Activated CD4-positive, alpha-beta memory T cell treated with anti-CD3 and anti-CD28 coated beads for 36 hours (primary cell): ENCODE measurements at places on chromosomes 6 and 20. TPM values are rescaled to one million over a fixed set of nuclear protein-coding genes. Genes with fewer than 3 reads are reported as not detected.

- DNase-seq, result no peak
Observed at GRCh38 chr20:38184101-38184500, 19.0 kb upstream of the TGM2 start.

DNA sequence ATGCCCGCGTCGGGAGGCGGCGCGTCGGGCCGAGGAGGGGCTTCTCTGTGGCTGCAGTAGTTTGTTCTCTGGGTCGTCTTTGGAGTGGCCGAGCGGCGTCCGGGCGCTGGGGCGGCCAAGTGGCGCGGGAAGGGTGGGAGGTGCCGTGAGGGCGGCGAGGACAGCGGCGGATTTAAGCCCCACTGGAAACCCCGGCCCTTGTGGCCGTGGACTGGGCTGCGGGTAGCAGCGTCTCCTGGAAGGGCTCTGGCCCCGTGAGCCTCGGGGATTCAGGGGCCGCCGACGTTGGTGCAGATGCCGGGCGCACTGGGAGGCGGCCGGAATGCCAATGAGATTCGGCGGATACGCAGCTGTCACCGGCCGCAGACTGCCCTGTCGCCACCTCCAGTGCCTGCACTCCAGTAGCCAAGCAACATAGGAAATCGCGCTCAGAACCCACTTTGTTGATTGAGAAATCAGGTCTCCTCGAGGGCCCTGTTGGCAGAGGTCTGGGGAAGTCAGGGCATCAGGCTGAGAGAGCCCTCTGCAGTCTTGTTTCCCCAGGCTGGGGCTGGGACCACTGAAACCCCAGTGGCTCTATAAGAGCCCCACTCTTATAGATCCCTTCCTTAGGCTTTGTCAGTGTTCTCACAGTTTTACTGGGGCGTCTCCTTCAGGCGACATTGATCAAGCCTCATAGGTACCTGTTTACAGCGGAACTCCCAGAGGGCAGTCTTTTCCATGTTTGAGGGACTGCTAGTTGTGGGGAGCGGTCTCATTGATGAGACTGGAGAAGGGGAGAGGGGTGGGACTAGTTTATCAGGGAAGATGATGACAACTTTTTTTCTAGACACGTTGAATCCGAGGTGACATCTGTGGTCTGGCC, 642 bp downstream of the GZF1 start:
- DNase-seq, result peak; percentile 49

DNA sequence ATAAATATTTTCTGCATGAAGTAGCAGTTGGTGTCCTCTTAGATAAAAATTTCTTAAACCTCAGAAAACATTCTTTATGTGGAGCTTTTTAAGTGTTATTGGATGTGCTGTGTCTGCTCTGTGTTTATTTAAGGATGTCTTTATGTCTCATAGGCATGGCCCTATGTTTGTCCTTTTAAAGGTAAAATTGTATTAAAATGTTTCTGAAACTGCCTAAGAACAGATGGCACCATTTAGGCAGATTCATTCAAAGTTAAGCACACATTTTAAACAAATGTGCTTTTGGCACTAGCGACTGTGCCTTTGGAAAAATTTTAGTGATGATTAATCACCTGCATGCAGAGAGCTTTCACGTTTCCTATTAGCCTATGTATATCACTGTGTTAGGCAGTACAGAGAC, 125.2 kb downstream of the KIF6 start:
- DNase-seq, result no peak

DNA sequence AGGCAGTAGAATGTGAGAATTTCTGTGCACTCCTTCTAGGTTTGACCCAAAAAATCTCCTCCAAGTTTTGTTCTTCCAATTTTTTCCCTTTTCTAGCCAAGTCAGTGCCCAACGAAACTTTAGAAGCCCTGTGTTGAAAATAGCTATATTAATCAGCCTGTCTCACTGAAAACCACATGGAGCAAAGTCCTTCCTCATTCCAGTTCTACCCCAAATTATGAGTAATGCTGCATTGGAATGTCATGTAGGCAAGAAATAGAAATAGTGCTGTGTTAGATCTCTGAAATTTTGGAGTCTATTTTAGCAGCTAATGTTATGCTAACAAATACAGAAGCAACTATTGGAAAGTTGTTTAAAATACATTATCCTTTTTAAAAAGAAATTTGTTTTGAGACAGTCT, 725.5 kb downstream of the TBC1D32 start:
- no peak for DNase-seq

DNA sequence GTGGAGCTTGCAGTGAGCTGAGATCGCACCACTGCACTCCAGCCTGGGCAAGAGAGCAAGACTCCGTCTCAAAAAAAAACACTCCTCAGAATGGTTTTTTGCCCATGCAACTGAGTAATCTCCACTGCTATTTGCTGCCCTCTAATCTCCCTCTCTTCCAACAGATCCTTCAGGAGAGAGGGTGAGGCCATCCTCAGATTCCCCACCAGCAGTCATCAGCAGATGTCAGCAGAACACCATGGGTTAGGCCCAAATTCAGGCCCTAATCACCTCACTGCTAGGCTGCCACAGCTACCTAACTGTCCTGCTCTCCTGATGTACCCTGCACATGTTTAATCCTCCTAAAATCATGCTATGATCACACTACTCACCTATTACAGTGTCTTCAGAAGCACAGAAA, 63.2 kb upstream of the BEND6 start:
- DNase-seq, result no peak

DNA sequence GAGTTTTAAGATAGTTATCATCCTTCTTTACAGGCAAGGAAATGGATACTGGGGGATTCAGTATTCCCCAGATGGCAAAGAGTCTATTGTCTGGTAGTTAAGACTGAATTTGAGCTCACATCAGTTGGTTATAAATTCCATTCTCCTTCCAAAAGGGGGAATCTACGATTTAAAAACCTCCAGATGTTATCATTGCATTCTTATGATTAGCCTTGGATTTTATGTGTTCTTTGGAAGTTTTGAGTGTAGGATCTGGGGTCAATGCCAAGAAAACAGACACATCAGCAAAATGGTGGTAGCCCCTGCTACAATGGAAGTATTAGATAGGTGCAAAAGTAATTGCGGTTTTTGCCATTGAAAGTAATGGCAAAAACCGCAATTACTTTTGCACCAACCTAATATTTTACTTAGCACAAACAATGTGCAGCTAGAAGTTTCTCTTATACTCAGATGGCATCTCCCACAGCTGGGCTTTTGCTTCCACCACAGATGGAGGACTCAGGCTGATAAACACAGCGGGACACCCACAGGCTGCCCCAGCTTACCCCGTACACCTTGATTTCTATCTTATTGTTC, 168.2 kb upstream of the RIN2 start:
- no peak for DNase-seq

DNA sequence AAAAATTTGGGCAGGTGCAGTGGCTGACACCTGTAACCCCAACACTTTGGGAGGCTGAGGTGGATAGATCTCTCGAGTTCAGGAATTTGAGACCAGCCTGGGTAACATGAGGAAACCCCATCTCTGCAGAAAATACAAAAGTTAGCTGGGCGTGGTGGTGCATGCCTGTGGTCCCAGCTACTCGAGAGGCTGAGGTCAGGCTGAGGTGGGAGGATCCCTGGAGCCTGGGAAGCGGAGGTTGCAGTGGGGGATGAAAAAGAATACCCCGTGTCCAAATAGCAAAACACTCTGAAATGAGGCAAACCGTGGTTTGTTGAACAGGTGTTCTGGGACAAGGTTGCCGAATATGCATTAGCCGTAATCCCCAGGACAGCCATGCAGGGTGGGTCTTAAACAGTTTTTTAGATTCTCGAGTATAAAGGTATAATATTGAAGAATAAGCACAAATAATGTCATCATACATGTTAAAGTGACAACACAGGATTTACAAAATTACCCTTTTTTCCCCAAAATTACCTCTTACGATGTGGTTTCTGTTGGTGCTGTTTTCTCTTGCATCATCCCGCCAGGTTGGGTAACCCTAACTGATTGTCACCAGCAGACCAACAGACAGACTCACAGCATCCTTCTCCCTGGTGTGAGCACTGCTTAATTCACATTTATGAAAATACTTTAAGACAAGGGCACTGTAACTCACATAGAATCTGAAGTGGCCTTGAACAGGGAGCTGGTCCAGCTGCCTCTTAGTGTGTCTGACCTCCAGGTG, 9.1 kb downstream of the DNAJC5 start:
- no peak for DNase-seq

- no peak for DNase-seq
Observed at GRCh38 chr20:9144643-9145042, 75.8 kb downstream of the PLCB4 start.

- no peak for DNase-seq
Observed at GRCh38 chr6:138328210-138328609, 49.5 kb upstream of the SMIM28 start.

GRCh38 chr6:50699051-50699775, 14.1 kb upstream of the TFAP2D start:
- DNase-seq, result no peak

DNA sequence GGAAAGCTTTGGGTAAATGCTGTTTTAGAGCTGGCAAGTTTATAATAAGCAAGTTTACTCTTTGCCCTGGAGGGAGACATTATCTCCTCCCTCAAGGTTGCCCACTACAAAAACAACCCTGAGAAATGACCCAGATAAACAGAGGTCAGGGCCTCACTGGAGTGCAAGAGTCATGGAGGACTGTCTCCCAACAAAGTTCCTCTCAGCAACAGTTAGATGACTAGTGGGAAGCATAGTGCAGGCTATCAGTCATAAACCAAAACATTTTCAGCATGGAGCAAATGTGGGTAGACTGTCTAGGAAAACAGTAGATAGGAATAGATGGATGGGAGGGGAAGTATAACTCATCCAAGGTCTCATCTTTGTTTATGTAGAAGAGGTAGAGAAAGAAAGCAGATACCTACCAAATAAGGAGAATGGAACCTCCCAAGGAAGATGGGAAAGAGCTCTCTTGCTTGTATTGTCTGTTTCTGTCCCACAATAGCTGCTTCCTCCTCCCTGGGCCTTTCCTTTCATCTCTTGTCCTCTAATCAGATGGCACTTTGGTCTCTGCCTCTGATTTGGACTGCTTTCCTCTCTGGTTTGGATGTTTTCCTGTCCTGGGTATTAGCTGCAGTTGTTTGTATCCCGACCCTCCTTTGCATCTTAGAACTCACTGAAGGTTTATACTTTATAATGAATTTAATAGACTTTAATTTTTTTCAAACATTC, 95.4 kb downstream of the WASF1 start:
- DNase-seq, result no peak

HSPA1A gene
- 68.5 TPM for total RNA-seq

C6orf15 gene
- total RNA-seq, result not detected

SLC22A16 gene
- total RNA-seq, result not detected

FRS3 gene
- total RNA-seq, result 4.8 TPM

TRIM31 gene
- total RNA-seq, result not detected

CLVS2 gene
- total RNA-seq, result not detected

SLC26A8 gene
- not detected for total RNA-seq

KCNK5 gene
- 16.2 TPM for total RNA-seq

NXT1 gene
- 39.3 TPM for total RNA-seq
